Kidney (tissue), 22 donors: ENCODE measurements at places on chromosomes 5 and 9. TPM values are rescaled to one million over a fixed set of nuclear protein-coding genes. Genes with fewer than 3 reads are reported as not detected.

The TARS1 gene
- polyA plus RNA-seq, result 66.0 TPM

The TAF11L10 gene
- not detected for polyA plus RNA-seq

The CDH12 gene
- 0.17 TPM for polyA plus RNA-seq

The TUSC1 gene
- 16.7 TPM for polyA plus RNA-seq

The RMI1 gene
- polyA plus RNA-seq, result 2.9 TPM

The CTNND2 gene
- polyA plus RNA-seq, result 0.15 TPM

The PCDHA4 gene
- polyA plus RNA-seq, result 1.1 TPM

The C1QTNF2 gene
- 1.4 TPM for polyA plus RNA-seq

The MSX2 gene
- polyA plus RNA-seq, result 0.37 TPM

The RPP25L gene
- polyA plus RNA-seq, result 73.8 TPM

The GAPT gene
- 0.32 TPM for polyA plus RNA-seq

The FBP1 gene
- polyA plus RNA-seq, result 266 TPM

The CACFD1 gene
- polyA plus RNA-seq, result 37.8 TPM

The NEUROG1 gene
- polyA plus RNA-seq, result not detected

The MOB3B gene
- 5.9 TPM for polyA plus RNA-seq

The AK8 gene
- polyA plus RNA-seq, result 6.2 TPM

The GABBR2 gene
- not detected for polyA plus RNA-seq
